A172 (cell line): ENCODE measurements at places on chromosomes 12 and 14. TPM values are rescaled to one million over a fixed set of nuclear protein-coding genes. Genes with fewer than 3 reads are reported as not detected.

Gene MYO1H
- total RNA-seq: not detected in 2 replicates

Gene NEUROD4
- total RNA-seq: not detected in 2 replicates

Gene ACSM4
- not detected in 2 replicates for total RNA-seq

Gene OTOGL
- 0.22 and 0.67 TPM in 2 replicates for total RNA-seq

Gene SLC8A3
- not detected in 2 replicates for total RNA-seq

Gene SBNO1
- total RNA-seq: 26.8 and 39.2 TPM in 2 replicates

Gene CLEC2D
- 0.62 and 0.69 TPM in 2 replicates for total RNA-seq

Gene FGF23
- total RNA-seq: not detected in 2 replicates

Gene CDH24
- 2.8 and 4.0 TPM in 2 replicates for total RNA-seq

Gene RHOF
- total RNA-seq: 1.8 and 2.7 TPM in 2 replicates

Gene LRFN5
- not detected in 2 replicates for total RNA-seq

Gene RPGRIP1
- not detected in 2 replicates for total RNA-seq

Gene PA2G4
- total RNA-seq: 246 and 349 TPM in 2 replicates

Gene BMP4
- total RNA-seq: 3.8 and 5.0 TPM in 2 replicates
